ENCODE measurements at places on chromosomes 2 and 18.

DNA sequence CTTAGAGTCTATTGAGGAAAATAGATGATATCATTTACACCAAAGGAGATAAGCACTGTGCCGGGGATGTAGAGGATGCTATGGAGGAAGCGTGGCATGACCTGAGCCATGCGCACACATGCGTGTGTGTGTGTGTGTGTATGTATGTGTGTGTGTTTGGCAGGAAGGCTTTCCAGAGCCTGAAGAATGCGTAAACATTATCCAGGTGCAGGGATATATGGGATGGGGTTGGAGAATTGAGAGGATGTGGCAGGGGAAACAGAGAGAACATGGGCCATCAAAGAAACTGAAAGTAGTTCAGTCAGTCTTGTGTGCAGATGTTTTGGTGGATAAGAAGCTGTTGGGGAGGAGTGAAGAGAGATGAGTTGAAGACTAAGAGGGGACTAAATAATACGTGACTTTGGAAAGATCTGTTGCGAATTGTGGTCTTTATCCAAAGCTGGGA lies 9.3 kb upstream of the STAT1 start:
- DNase-seq, result peak; percentile 46

- no peak for DNase-seq
These were observed 46.7 kb downstream of the REEP1 start for GRCh38 chr2:86290596-86291327.

- DNase-seq, result no peak
These were observed 280.1 kb downstream of the PTH2R start for GRCh38 chr2:208686665-208687064.

- no peak for DNase-seq
These were observed 94.1 kb downstream of the GBX2 start for GRCh38 chr2:236073867-236074655.

GRCh38 chr2:110994250-110994961 lies 126.3 kb upstream of the BCL2L11 start:
- DNase-seq, result no peak

DNA sequence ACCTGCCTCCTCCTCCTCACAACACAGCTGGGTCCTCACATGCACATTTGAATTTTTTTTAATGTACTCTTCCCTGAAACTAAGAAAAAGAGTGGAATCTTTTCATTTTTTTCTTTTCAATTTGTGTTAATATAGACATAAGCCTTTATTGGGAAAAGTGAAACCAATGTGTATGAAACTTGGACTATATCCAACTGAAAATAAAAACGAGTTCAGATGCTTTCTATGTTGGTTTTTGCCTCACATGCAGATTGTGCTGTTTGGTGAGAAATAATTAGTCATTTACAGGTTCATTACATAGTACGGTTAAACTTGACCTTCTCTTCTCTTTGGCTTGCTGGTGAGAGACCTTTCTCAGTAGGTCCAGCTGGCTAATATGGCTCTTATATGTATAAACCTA lies 515.2 kb upstream of the FANCL start:
- no peak for DNase-seq

DNA sequence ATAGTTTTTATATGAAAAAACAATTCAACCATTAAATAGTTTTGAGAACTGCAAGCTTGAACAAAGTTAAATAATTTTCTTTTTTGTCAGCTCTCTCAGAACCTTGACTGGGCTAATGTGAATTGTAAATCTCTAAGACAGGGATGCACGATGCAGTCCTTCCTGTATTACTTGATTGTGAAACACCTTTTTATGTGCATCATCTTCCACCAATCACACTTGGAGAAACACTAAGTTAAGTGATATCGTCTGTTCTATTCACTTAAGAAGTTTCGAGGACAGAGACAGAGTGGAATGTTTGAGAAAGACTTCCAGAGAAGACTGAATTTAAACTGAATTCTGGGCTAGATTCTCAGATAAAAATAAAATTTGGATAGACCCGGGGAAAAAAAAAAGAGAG lies 238.2 kb downstream of the MREG start:
- no peak for DNase-seq

GRCh38 chr2:168348076-168348475 lies 100.7 kb upstream of the STK39 start:
- DNase-seq, result no peak
